ENCODE measurements at places on chromosomes 3 and 15.

- DNase-seq: no peak
Measured at GRCh38 chr15:85482894-85483293, 102.5 kb downstream of the AKAP13 start.

GRCh38 chr15:78263907-78264303 lies 457 bp upstream of the DNAJA4 start:
- DNase-seq: no peak

GRCh38 chr3:174541708-174542315 lies 317.3 kb upstream of the NAALADL2 start:
- DNase-seq: no peak

- DNase-seq: no peak
Measured at GRCh38 chr3:120848503-120848902, 59.5 kb upstream of the STXBP5L start.

DNA sequence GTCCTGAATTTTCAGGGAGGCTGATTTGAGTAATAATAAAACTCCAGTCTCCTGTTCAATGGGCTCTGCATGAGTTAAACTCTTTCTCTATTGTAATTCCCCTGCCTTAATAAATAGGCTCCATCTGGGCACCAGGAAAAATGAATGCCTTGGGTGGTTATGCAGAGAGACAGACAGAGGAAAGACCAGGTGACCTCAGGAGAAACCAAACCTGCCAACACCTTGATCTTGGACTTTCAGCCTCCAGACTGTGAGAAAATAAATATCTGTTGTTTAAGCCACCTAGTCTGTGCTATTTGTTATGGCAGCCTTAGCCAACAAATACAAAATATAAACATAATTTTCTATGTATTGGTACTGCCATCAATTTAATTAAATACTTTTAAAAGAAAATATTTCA lies 64.8 kb upstream of the RAP2B start:
- no peak for DNase-seq

DNA sequence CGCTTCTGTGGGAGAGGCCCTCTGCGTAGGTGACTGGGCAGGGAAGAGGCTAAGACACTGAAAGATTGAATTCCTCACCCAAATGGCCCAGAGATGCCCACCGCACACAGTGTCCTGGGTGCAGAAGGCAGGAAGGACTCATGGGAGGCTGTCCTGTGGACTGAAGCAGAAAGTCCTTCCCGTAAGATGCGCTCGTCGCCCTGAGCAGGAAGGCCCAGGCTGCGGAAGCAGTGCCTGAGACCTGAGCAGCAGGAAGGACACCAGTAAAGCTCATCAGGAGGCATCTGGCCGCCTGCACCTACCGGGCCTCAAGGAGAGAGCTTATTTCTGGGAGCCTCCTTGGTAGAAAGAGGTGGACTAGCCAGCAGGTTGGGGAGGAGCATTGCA lies 3.3 kb downstream of the PAK6 start:
- no peak for DNase-seq

DNA sequence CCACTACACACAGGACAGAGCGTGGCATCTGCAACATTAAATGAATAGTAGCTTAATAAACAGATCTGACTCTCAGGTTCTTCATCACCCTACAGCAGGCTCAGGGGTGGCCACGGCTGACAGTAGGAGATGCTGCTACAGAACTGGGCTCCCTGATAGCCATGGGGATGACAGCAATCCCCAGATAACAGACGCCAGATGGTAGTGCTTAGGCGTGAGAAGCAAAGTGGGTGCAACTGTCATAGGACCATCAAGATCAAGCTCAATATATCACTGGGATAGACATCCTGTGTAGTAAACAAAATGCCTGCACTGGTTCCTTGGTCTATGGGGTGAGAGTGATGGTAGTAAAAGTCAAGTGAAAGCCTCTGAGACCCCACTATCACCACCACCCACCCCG lies 2.6 kb upstream of the TPRA1 start:
- DNase-seq: no peak

DNA sequence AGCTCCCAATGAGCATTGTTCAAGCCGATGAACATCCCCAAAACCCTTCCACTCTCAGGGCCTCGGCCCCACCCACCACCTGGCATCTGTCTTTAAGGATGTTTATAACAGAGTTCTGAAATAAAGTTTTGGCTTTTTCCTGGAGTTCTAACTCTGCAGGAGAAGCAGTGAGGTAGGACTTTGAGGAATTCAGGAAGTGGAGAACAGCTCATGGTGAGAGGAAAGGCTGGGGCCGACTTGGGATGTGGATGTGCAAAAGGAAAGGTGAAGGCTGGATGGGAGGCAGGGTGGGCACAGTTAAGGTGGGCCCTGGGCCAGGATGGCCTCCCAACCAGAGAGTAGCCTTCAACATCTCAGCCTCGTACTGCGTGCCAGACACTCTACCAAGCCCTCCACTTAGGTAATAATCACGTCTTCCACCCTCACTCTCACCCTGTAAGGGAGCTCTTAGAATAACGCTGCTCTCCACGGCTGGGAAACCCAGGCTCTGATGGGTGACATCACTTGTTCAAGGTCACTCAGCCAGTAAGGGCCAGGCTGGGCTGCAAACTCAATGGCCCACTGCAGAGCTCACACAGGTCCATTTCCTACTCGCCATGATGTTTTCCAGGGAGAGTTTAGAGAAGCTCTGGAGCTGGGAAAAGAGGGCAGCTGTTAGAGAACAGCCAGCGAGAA lies 28.5 kb downstream of the LIPC start:
- no peak for DNase-seq

DNA sequence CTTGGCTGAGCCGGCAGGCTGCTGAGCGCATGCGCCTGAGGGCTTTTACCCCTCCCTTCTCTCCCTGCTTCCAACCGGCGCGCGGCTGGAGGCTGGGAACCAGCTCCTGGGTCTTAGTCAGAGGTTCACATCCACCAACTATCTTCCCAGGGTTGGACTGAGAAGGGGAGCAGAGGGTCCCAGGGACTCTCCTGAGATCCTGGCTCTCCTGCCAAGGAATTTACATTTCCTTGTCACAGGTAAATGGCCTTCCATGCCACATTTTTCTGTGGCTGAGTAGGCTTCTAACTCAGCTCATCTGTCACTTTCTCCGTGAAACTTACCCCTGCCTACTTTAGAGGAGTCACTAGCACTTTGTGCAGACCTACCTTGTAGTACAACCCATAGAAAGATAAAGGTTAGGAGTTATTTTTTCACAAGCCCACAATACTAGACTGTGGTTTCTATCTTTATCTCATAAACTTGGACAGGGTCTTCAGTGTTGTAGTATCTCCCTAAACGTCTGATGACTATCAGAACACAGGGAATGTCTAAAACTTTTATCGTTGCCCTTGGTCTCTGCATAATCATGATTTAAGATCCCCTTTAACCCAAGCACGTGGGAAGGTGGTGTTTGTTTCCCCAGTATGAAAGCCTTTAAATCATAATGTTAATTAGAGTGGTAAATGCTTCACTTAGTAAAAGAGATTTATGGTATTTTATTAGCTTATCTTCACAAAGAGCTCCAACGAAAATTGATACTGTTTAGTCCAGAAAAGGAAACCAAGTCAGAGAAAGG lies 638 bp upstream of the TBC1D5 start:
- no peak for DNase-seq

DNA sequence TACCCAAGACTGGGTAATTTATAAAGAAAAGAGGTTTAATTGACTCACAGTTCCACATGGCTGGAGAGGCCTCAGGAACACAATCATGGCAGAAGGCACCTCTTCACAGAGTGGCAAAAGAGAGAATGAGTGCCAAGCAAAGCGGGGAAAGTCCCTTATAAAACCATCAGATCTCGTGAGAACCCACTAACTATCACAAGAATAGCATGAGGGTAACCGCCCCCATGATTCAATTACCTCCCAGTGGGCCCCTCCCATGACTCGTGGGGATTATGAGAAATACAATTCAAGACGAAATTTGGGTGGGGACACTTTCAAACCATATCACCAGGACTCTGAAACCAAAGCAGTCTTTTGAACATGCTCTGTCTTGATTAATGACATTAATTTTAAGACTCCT lies 7.0 kb downstream of the RTP3 start:
- no peak for DNase-seq

DNA sequence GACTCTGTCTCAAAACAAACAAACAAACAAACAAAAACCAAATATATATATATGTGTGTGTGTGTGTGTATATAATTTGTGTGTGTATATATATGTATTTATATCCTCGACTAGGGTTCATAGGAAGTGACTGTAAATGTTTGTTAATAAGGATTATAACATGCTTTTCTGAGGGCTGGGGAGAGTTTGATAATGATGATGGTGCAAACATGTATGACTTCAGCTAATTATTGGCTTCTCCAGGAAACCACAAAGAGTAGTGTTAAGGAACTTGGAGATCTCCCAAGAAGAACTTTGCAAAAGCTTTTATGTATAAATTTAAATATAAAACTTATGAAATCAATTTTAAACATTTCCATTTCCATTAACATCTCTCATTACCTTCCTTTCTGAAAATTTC lies 3.9 kb upstream of the OPA1 start:
- no peak for DNase-seq

DNA sequence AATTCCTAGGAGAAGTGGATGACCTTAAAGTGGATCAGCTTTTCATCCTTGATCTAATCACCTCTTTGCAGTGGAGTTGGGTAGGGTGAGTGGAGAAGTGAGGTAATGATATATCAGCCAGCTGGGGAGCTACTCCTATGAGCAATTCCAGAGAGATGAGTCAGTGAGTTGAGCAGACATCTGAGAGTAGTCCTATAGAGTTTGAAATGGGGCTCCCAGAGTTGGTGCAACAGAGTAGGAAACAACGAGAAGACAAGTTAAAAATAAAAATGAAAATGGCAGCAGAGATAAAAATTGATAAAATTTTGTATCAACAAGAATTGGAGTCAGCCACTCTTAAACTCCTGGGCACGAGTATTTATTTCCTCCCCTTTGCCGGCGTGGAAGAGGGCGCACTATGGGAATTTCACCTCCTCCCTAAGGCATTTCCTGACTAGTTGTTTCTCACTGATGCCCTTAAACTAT lies 150.8 kb upstream of the DPH6 start:
- DNase-seq: no peak

DNA sequence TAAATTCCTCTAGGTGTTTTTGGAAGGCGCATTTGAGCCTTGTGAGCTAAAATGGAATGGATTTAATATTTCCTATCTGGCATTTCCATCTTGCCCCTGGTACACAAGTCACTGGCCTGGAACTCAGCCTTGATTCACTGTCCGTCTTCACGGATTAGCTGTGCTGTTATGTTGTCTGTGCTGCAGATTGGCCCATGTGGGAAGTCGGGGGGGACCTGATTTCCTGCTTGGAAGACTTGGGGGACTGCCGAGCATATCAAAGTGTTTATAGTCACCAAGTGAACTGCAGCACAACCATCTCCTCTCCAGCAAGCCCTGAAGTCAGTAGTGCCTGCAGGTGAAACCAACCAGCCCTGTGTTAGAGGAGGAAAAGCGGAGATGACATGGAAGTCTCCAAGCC lies 12.2 kb downstream of the GHRL start:
- no peak for DNase-seq

GRCh38 chr3:53044711-53045517 lies 959 bp downstream of the SFMBT1 start:
- DNase-seq: no peak

DNA sequence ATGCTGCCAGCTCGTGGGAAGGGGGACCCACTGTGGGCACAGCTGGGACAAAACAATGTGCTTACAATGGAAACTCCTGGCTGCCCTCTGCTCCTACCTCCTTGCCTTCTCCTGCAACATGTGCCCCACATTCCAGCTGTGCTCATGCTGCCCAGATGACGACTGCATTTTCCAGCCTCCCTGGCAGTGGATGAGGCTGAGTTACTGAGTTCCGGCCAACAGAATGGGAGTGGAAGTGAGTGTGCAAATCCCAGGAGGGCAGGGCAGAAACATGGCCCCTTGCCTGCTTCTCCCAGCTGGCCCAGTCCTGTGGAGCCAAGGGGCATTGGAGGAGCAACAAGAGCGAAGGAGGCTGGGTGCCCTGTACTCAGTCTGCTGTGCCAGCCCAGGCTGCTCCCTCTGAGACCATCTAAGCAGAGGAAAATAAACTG lies 17.1 kb downstream of the KLF15 start:
- DNase-seq: no peak

Measured in NCI-H1092 (cell line).